ENCODE measurements at places on chromosomes 2 and 18.

- no peak for DNase-seq
Observed at GRCh38 chr2:20499387-20499786, 52.5 kb downstream of the RHOB start.

DNA sequence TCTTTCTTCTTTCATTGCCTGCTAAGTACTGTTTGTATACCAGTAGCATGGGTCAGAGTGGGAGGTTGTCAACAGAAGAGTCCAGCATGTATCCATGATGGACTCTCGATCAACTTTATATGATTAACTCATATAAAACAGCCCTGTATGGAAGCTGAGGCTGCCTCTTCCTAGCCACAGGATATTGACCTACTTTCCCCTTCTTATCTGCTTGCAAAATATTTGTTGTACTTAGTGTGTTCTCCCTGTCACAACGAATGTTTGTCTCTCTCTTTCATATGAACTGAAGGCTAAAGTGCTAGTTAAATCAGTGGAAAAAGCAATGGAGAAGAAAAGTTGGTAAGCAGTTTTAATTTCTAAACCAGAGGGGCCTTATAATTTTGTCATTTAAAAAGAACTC is 17.8 kb downstream of the MYO1B start:
- DNase-seq, result no peak

DNA sequence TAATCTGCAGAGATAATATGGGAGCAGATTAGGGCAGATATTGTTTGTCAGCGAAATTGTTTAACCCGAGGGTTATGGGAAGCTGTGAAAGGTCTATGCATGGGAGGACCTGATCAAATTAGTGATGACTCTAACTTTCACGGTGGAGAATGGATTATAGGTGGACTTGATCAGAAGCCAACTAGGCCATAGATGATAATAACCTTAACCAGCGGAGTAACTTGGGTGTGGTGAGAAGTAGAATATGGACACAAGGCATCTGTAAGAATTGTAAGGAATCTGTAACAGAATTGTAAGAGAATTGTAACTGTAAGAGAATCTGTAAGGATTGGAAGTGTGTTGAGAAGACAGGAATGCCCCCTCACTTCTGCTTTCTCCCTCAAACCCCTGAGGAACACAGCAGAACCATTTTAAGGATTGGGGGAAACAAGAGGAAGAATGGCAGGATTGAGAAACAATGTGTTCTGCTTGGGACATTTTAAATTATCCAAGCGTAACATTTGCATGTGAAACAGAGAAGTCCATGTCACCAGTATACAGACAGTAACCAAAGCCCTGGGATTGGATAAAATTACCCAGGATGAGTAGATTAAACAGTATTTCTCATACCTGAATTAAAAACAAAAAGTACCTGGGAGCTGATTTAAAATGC is 14.9 kb upstream of the SLC39A10 start:
- no peak for DNase-seq

- no peak for DNase-seq
Observed at GRCh38 chr2:142825861-142826260, 51.6 kb upstream of the KYNU start.

DNA sequence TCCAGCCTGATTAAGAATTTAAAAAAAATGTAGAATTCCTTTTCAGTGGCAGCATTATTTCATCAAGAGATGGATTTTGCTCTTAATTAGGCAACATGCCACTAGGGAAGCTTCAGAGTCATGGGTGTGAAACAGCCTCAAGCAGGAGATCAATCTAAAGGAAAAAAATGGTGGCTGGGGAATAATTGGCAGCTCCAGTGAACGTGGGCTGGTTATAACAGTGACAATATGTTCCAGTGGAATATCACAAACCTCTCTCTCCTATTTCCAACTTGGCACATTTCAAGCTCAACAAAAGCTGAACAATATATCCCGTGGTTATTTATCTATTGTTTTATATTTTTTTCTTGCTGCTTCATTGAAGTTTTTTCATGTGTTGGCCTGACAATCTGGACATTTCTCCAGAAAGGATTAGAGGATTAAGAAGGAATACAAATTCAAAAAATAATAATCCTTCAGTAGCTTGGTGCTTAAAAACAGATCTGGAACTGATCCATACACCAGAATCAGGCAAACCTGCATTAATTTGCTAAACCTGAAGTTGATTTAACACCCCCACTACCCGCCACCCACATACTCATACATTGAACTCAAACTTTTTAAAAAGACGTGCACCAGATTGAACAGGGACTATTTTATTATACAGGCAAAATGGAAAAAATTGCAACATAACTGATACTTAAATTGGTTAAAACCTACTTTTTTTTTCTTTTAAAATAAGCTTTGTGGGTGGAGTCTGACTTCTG is 255.9 kb upstream of the SPRED2 start:
- no peak for DNase-seq

DNA sequence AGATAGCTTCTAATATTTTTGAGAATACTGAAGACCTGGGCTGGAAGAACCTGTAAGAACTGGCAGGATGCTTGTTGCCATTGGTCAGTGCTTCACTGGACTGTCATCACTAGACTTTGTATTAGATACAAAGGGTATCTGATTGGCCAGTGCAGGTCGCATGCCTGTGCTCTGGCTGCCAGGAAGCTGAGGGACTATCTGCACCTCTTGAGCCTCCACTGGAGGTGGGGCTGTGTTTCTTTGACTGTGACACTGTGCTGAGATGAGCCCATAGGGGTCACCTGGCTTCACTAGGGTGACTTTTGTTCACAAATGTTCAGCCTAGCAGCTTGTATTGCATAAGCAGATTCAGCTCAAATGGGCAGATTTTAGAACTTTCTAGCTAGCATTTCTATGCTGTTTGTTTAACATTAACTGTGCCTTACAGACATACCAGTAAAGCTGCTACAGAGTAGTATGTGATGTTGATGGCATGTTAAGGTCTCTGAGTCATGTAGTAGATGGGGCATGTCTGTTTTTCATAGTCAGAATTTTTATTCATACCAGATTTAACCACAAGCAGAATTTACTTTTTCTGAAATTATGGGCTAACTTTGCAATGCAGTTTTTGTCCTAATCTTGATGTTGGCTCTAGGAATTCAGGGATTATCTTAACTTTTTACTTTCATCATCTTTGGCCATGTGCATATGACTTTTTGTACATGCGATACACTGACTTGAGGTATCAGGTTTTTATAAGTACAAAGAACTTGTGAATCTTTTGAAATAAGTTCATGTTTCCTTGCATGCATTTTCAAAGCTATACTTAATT is 56.1 kb downstream of the RHBDD1 start:
- DNase-seq, result no peak

- DNase-seq, result no peak
Observed at GRCh38 chr2:18506883-18507509, 53.5 kb downstream of the RDH14 start.

- peak; percentile 76 for DNase-seq
Observed at GRCh38 chr2:64609227-64609941, 44.3 kb downstream of the SERTAD2 start.

- no peak for DNase-seq
Observed at GRCh38 chr2:203859030-203859789, 8.4 kb upstream of the CTLA4 start.

DNA sequence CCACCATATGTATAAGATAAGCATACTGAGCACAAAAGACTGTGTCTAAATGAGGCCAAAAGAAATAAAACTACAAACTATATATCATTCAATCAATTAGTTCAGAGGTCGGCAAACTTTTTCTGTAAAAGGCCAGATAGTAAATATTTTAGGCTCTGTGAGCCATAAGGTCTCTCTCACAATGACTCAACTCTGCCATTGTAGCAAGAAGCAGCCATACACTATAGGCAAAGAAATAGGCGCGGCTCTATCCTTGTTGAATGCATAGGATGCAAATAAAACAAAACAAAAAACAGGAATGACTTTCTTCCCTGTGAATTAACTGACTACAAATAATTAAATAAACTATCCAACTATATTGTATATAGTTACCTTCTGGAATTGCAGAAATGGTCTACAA is 8.6 kb upstream of the CCDC88A start:
- DNase-seq, result no peak

GRCh38 chr2:238352361-238352760 is 32.0 kb downstream of the TRAF3IP1 start:
- no peak for DNase-seq

- no peak for DNase-seq
Observed at GRCh38 chr2:172387361-172387760, 40.0 kb upstream of the ITGA6 start.

GRCh38 chr2:148930046-148930775 is 55.2 kb downstream of the KIF5C start:
- DNase-seq, result no peak

GRCh38 chr18:1047406-1047805 is 142.7 kb downstream of the ADCYAP1 start:
- no peak for DNase-seq

GRCh38 chr2:119546447-119546767 is 2.2 kb downstream of the CFAP221 start:
- DNase-seq, result no peak

DNA sequence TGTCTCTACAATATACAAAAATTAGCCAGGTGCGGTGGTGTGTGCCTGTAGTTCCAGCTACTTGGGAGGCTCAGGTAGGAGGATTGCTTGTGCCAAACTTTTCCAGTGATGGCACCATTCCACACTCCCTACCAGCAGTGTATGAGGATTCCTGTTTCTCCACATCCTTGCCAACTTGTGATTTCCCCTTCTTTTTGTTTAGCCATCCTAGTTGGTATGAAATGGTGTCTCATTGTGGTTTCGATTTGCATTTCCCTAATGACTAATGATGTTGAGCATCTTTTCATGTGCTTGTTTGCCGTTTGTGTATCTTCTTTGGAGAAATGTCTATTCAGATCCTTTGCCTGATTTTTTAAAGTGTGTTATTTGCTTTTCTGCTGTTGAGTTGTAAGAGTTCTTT is 41.0 kb downstream of the EPB41L5 start:
- DNase-seq, result no peak

GRCh38 chr2:217930761-217931563 is 71.8 kb downstream of the TNS1 start:
- no peak for DNase-seq

DNA sequence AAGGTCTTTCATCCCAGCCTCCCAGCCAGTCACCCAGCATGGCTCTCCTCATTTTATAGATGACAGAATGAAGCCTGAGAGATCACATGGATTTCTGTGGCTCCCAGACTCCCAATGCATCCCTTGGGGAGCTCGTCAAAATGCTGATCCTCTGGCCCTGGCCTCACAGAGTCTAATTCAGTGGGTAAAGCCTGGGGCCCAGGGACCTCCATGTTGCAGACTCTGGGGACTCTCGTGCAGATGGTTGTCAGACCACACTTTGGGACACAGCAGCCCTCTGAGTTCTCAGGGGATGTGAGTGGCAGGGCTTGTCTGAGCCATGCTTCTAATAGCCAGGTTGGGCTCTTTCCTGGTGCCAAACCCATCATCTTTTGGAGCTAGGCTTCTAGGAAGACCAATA is 97.0 kb downstream of the CTIF start:
- no peak for DNase-seq

DNA sequence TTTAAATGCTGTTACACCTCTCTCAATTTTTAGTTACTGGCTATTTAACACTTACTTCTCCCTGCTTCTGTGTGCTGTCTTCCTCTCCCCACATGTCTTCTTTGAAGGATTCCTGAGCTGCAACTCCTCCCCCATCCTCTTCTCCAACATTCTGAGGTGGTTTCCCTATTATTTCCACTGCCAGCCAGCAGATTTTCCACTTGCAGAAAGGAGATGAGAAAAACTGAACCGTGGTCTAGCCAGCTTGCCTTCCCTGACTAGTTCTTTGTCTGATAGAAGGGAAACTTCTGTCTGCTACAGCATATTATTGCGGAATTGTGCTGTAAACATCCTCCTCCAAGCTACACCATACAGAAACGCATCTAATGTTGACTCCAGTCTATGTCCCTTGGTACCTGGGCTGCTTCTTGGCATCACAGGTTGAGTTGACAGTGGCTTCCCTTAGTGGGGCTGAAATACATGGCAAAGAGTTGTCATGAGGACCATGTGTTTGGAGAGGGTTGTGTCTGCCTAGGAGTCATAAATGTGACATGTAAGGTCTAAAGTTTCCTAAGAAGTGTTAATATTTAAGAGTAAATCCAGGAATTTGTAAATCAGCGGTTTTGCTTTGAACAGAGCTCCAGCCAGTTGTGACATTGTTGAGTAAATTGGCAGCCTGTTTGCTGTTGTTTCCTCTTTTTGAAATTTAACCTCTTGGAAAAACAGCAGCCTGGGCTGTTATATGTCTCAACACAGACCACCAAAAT is 68.3 kb upstream of the RND3 start:
- no peak for DNase-seq

DNA sequence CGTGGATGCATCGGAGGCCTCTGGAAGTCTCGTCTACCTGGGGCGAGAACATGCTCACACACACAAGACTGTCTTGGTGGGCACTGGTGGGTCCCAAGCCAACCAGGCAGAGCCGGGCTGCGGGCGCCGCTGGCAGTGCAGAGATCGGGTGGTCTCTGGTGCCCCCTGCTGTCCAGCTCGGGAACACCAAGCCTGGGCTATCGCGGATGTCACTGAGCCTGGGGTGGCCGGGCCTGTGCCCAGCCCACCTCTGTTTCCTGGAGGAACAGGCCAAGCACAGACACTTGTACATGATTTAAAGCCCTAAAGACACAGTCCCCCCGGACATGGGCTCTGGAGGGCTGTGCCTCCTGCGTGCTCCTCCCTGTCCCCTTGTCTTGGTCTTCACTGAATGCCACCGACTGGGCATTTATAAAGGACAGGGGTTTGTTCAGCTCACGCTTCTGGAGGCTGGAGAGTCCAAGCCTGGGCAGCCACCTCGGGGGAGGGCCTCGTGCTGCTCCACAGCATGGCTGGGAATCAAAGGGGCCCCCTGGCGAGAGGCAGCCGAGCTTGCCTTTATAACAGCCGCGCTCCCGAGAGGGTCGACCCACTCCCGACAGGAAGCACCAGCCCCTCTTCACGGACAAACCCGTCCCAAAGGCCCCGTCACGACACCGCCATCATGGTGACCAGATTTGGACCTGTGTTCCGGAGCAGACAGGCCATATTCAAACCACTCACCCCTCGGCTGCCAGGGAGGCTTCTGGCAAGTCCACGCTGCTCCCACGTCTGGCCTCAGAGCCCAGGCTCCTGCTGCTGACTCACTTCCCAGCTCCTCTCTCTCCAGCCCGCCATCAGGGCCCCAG is 3.6 kb upstream of the OTOS start:
- peak; percentile 92 for DNase-seq

GRCh38 chr2:21452678-21453077 is 328.9 kb downstream of the TDRD15 start:
- no peak for DNase-seq

DNA sequence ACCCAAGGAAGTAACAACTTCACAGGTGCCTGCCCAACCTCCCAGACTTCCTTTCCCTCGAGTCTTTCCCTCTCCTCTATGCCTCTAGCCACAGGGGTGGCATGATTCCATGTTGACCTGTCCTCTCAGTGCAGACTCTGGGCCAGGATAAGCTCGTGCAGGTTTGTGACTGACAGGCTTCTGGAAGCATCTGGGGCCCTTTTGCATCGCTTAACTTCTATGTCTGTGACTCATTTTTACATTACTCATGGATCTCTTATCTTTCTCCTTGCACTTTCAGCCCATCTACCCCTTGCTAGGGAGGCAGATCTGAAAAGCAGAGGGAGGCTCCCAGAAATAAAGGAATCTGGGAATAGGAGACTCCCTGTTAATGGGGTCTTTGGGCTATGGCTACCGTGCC is 98.5 kb upstream of the RIOK3 start:
- DNase-seq, result no peak

- no peak for DNase-seq
Observed at GRCh38 chr18:77433076-77433475, 183.4 kb downstream of the GALR1 start.

- DNase-seq, result no peak
Observed at GRCh38 chr2:15833731-15834130, 106.6 kb upstream of the MYCN start.
